Stimulated activated CD8-positive, alpha-beta memory T cell treated with anti-CD3 and anti-CD28 coated beads, Interleukin-2, amount 100 ng/mL, for 1 hour (primary cell): ENCODE measurements at places on chromosomes 16 and 17.

DNA sequence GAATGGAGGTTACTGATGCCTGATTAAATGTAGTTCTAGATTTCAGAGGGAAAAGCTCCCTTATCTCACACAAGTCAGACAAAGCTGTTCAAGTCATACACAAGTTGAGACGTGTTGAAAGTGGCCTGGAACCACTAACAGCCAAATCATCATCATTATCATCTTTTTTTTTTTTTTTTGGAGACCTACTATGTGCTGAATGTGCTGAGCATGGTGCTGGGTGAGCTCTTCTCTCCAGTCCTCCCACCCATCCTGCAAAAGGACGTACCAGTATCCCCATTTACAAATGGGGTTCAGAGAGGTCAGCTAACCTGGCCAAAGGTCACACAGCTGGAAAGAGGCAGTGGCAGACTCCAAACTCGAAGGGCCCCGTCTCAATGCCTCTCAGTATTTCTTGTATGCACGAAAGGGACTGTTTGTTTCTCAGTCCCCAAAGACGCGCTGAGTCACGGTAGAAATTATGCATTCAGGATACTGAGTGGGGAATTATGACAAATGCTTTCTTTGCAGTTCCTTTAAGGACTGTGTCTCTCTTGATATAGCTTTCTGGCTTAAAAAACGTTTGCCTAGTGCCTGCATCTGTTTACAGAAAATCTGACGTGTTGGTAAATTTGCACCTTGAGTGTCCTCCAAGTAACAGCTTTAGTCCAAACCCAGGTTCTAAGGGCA lies 235.5 kb downstream of the XYLT1 start:
- no peak for DNase-seq

DNA sequence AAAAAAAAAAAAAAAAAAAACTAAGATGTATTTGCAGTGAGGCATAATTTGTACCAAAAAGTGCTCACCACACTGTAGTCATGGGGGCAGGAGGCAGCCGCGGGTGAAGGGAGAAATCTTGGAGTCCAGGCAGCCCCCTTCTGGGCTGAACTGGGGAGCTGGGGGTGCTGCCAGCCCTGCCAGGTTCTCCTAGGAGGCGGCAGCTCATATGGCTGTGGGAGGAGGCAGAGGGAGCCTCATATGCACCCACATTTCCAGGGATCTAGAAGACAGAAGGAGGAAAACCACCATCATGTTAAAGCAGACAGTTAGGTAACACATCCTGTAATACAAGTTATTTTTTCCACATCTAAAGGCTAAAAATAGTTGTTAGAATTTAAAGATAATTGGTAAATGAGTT lies 16.3 kb downstream of the MAPT start:
- DNase-seq: no peak

DNA sequence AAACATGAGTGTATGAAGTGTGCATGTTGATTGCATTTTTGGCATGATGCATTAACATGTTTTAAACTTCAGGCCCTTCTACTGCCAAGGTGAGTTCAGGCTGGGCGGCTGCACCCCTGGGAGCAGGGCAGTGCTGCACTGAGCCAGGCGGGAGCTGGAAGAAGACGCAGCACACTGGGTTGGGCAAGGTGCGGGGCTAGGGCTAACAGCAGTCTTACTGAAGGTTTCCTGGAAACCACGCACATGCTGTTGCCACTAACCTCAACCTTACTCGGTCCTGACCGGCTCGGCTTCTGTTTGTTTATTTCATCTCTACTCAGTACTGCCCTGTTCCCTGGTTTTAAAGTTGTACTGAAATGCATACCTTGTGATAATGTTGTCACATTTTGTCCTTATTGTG lies 61.0 kb downstream of the MAP2K4 start:
- no peak for DNase-seq

DNA sequence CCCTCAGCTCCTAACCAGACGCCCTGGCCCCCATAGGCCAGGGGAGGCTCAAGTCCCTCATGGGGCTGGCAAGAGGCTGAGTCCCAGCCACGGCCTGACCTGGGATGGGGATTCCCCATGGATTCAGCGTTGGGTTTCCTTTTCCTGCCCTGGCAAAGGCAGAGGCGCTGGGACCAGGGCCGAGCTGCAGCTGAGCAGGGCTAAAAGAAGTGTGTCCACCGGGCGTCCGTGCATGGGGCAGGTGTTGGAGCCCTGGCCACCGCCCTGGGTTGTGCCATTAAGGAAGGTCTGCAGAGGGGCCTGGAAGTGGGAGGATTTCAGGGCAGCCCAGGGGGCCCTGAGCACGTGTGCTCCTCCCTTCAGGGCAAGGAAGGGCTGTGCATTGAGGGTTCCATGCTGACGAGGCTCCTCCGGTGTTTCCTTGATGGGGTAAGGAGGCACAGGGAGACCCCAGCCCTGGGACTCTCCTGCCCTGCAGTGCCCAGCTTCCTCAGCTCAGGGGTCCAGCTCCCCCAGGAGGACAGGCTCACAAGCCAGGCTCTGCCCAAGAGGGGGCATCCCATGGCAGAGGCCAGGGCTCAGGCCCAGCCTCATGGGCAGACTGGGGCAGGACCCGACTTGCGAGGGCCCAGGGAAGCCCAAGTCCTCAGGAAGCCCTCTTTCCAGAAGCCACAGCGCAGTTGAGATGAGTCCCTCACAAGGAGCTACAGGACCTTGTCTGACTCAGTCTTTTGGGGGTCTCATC lies 10.1 kb downstream of the TBC1D26 start:
- no peak for DNase-seq

- no peak for DNase-seq
Observed at GRCh38 chr17:77445760-77446532, 305.2 kb downstream of the SEC14L1 start.

GRCh38 chr17:69314246-69315065 lies 12.5 kb downstream of the ABCA5 start:
- no peak for DNase-seq

DNA sequence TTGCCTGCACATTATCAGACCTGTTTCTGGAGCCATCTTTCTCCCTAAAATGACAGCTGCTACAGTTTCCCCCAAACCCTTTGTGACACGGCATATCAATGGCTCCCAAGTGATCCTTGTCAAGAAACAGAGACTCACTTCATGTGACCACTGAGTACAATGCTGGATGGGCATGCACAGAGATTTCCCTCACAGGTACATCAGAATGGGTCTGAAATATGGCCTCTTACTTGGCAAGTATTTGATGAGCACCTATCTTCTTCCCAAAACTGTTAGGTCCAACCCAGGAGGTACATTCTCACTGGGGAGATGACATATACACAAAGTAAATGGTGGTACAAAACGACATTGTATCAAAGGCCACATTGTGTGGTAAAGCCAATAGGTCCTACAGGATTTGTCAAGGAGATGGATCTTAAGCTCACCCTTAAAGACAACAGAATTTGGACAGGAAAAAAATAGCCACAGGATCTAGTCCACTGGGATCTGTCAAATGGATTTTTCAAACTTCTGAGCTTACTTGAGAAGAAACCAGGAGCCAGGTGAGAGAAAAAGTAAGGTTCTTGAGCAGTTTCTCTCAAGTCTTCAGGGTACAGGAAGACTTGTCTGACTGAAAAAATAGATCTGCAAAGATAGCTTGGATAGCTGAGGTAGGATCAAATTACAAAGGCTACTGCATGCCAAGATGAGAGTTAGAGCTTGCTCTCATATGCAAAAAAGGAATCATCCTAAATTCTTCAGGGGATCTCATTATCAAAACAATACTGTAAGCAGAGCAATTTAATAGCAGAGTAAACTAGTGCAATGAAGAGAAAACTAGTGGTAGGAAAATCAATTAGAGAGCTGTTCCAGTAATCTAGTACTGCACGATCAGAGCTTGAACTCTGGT lies 28.8 kb downstream of the RNF43 start:
- no peak for DNase-seq

DNA sequence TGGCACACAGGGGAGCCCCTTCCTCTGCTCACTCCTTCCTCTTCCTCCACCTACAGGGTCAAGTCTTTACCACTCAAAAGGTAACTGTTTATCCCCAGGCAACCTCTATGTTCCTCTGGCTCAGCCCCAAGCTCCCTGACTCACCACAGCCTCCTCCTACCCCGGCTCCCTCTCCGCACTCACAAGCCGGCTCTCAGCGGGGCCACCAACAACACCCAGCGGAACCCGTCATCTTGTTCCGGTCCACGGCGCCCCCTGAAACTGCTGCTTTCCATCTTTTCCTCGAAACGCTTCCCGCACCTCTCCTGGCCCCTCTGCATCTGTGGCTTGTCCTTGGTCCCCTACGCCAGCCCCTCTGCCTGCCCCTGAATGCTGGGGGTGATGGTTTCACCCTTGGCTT lies 58.4 kb downstream of the NXN start:
- no peak for DNase-seq

DNA sequence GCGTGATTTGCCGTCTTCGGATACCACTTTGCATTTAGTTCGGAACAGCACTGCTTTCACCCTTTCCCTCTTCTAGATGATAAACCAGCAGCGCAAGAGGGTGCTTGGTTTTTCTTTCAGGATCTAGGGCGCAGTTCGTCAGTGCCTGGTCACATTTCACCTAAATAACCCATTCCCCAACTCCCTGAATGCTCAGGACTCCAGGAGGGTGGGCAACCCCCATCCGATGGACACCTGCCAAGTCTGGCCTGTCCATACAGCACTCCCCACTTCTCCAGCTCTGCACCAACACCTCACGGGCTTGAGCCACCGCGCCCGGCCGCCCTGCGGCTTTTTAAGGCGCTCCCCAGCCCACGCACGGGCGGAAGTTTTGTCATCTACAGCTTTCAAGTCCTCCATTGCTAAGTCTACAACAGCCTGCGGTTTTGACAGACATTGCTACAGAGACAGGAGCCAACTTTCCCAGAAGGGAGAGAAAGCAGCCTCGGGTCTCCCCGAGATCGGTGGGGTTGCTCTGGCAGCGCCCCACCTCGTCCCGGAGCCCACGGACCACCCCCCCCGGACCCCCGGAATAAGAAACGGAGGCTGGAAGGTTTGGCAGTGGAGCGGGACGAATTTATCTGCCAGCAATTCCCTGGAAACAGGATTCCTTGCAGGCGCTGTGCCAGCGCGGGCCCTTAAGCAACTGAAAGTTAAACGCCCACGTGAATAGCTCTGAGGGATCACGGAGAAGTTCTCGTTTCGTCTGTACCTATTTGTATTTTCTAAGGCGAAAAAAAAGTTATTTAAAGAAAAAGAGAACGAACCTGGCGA lies 38.6 kb upstream of the SLFN13 start:
- peak; percentile 48 for DNase-seq

DNA sequence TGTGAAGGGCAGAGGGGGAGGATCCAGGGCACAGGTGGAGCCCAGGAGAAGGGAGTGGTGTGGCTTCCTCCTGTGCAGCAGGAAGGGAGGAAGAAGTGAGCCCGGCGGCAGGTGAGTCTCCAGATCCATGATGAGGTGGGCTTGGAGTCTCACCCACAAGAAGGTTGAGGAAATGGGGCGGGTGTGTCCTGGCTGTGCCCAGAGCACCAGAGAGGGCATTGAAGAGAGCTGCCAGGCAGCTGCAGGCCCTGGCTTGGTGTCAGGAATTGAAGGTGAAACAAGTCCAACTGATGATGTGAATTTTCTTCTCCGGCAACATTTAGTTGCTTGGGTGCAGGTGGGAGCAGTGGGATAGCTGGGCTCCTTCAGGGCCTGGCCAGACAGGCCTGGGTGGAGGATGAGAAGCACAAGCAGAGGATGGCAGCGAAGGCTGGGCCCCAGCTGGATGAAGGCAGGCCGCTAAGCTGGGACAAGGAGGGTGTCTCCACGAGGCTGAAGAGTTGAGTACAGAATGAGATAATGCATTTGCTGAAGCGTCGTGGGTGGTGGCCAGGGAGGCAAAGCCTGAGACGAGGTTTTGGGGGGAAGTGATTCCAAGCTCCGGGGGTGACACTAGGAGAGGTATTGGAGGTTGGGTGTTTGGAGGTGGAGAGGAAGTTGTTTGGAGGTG lies 18.3 kb downstream of the NT5M start:
- no peak for DNase-seq

GRCh38 chr16:85176541-85177447 lies 64.5 kb upstream of the CIBAR2 start:
- no peak for DNase-seq

DNA sequence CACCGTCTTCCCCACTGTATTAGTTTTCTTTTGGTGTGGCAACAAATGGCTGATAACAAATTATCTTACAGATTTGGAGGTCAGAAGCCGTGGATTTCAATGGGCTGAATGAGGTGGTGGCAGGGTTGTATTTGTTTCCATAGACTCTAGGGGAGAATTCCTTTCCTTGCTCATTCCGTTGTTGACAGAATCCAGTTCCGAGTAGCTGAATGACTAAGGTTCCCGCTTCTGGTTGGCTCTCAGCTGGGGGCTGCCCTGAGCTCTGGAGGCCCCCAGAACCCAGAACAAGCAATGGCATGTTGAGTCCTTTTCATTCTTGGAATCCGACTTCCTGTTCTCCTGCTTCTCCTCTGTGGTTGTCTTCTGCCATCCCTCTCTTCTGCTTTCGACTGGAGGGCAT lies 280.4 kb downstream of the SNX29 start:
- no peak for DNase-seq

- no peak for DNase-seq
Observed at GRCh38 chr17:45361451-45361850, 44.6 kb upstream of the MAP3K14 start.

GRCh38 chr17:48198950-48199541 lies 91.5 kb downstream of the SNX11 start:
- DNase-seq: no peak
